Fibroblast of upper back skin (primary cell): ENCODE measurements at places on chromosomes 5 and 9.
A peak's percentile ranks its signal among the peaks of the same experiment; 100 is the strongest.

- DNase-seq: no peak
Measured at GRCh38 chr9:72363236-72363635, 1.8 kb downstream of the ZFAND5 start.

- no peak for DNase-seq
Measured at GRCh38 chr9:7242126-7242525, 484.4 kb downstream of the KDM4C start.

DNA sequence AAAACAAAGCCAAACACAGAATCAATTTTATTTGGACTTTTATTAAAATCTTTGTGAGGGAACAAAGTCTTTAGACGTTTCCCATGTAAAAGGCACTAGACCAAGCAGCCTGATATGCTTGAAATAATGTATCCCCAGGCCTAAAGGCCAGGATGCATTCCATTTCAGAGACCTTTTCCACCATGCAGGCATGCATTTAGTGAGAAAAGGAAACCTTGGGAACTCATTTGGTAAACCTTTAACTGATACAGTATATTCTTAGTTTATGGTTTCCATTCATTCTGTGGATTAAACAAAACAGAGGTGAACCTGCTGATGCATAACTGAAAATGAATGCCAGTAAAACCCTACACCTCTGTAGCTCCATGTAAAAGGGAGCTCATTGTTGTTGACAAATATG is 600.0 kb downstream of the NR2F1-AS1 start:
- DNase-seq: no peak

- DNase-seq: peak; percentile 7
Measured at GRCh38 chr5:96984506-96985192, 48.8 kb downstream of the LNPEP start.

DNA sequence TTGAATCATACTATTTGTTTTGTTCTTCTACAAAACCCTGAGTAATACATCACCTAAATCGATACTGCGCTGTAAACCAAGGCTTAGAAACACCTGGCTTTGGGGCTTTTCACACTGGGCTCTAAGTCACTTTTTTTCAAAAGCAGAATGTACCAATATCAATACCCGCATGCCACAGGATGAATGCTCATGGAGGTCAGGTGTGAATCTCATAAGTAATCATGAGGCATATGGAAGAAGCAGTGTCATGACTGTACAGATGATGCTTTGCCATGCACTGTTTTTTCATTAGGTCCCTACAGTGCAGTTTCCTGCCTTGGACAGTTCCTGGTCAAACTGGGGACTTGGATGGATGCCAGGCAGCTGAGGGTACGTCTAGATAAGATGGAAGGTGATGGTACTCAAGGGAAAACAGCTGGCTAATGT is 49.0 kb upstream of the ATG10 start:
- no peak for DNase-seq

DNA sequence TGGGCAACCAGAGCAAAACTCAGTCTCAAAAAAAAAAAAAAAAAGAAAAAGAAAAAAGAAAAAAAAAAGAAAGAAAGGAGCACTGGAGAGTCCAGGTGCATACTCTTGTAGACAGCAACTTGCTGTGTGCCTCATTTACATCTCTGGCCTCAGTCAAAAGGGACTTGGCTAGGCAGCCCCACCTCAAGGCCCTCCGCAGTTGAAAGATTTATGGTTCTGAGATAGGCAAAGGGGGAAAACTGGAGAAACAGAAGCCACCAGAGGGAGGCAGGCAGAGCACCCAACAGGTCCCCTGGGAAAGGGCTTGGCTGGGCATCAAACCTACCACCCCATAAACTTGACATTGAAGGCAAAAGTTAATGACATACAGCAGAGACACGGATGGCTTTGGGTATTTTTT is 6.1 kb downstream of the ORM2 start:
- no peak for DNase-seq

GRCh38 chr5:56801256-56801655 is 14.1 kb upstream of the MAP3K1 start:
- DNase-seq: no peak
